Stimulated activated CD4-positive, alpha-beta T cell treated with anti-CD3 and anti-CD28 coated beads, Interleukin-1b, Interleukin-23, amount 100 ng/mL, for 24 hours (primary cell): ENCODE measurements at places on chromosomes 16 and 17.

- DNase-seq = no peak
Measured at GRCh38 chr17:67151717-67152116, 93.3 kb downstream of the HELZ start.

GRCh38 chr16:4506450-4506849 lies 30.3 kb downstream of the HMOX2 start:
- DNase-seq = peak; percentile 13

- no peak for DNase-seq
Measured at GRCh38 chr16:56956076-56956475, 5.7 kb upstream of the CETP start.

DNA sequence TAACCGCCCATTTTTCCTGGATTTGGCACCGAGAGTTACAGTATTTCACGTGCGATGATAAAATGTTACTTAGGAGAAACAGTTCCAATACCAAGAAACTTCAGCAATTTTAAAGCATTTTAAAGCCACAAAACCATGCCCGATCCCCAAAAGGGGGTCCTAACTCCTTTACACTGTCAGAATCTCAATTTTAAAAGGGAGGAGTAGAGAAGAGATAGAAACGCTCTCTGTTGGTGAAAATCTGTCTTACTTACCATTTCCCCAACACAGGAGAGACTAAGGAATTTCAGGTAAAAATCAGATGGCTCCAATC lies 526 bp upstream of the RNASEK start:
- no peak for DNase-seq

DNA sequence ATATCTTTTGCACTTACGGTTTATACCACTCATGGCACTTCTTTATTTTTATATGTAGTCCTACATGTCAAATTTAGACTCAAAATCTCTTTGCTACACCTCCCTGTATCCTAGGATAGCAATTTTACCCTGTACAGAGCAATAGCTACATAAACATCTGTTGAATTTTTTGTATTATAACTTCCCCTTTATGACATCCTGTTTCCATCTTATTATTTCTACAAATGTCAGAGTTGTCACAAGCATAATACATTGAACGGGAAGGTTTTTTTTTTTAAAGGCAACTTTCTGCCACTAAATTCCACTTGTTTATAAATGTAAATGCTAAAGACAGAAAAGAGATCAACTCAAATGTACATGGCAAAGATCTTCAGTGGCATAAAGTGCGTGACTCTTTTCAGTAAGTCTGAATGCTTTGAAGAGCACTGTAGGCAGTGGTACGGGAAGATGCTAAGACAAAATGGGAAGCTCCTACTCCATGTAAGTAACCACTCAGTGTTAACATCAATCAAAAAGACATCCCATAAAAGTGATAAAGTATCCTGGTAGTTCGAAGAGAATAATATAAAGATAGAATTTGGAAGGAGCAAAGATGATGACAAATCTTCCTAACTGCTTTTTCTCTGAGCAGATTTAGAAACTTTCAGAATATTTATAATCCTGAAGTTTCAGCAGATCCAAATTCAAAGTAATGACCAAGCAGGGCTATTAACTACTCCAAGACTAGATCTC lies 26.8 kb downstream of the GNA13 start:
- no peak for DNase-seq

DNA sequence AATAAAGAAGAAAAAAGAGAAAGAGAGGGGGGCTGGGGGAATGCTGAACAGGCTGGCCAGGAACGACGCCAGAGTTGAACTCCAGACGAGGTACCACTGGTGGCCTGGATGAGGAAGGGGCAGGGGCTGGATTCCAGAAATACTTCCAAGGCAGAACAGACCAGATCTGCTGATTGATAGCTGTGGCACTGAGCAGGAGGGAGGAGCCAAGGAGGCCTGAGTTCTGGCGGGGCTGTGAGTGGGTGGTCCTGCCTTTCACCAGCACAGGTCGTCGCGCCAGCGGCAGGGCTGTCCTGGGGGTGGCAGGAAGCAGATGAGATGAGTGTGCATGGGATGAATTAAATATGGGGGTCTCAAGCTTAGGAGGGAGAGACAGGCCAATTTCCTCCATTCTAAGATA lies 5.5 kb downstream of the CCDC42 start:
- no peak for DNase-seq
